ENCODE measurements at places on chromosomes 7 and 10.

DNA sequence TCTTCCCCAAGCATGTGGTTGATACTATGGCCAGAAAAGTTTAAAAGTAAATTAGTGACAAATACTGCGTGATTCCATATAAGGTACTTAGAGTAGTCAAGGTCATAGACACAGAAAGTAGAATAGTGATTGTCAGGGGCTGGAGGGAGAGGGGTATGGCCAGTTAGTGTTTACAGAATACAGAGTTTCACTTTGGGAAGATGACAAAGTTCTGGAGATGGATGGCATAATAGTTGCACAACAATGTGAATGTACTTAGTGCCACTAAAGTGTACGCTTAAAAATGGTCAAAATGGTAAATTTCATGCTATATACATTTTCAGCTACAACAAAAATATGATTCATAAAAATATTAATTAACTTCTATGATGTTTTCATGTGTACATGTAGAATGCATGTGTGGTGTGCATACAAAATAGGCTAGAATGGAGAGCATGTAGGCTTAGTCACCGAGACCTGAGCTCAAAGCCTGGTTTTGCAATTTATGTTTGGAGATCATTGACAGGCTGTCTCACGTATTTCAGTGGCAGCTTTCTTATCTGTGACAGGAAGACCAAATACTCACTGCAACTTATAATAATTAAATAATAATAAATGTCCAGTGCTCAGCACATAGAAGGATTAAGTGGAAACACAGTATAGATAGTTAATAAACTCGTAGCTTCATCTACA, 625.6 kb downstream of the SUGCT start:
- no peak for DNase-seq

- no peak for DNase-seq
Observed at GRCh38 chr7:126150278-126150958, 1102.3 kb downstream of the GRM8 start.

DNA sequence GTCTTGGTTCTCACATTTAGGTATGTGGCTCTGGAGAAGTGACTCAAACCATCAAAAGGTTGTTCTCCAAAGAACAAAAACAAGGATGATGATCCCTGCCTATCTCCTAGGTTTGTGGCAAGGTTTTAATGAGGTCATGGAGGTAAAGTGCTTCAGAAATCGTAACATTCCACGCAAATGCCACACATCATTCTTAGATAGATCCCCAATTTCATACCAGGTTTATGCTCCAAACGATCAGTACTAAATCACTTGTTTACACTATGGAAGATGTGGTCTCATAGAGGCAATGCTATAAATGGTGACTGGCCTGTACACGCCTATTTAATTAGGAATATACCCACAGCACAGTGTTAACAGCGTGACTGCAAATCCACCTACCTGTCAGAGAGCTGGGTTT, 66.6 kb downstream of the MINDY3 start:
- no peak for DNase-seq

DNA sequence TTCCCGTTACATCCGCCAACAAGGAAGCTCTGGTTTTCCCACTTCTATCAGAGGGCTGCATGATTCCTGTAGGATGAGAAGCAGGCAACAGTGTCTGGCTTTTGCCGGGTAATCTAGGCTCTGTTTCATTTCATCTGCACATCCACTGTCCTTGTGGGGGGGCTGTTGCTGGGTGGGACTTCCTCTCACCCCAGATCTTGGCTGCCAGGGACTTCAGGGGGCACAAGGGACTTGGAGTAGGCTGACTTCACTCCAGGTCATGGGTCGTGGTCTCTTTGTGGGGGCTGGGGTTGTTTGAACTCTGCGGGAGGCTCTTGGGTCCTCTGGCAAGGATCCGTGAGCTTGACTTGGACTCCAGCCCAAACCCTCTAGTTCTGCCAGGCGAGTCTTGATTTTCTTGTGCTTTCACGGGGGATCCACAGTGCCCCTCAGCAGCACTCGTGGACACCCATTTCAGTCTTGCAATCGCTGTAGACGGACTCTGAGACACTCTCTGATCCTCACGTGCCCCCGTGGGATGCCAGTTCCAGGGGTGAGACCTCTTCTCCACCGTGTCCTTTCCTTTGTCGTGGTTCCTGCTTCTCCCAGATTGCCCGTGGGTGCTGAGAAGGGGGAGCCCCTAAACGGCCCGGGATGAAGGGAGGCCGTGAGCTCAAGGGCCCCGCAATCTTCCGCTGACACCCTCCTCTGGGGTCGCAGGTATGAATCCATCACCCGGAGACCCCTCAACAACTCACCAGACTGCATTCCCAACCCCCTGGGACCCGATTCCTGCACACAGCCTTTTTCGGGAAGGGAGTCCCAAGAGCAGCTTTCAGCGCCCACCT, 21.4 kb upstream of the ZNF273 start:
- no peak for DNase-seq

- DNase-seq = no peak
Observed at GRCh38 chr10:1156616-1156886, 100.4 kb downstream of the WDR37 start.

GRCh38 chr7:139092090-139092796, 17.3 kb downstream of the ZC3HAV1 start:
- no peak for DNase-seq

DNA sequence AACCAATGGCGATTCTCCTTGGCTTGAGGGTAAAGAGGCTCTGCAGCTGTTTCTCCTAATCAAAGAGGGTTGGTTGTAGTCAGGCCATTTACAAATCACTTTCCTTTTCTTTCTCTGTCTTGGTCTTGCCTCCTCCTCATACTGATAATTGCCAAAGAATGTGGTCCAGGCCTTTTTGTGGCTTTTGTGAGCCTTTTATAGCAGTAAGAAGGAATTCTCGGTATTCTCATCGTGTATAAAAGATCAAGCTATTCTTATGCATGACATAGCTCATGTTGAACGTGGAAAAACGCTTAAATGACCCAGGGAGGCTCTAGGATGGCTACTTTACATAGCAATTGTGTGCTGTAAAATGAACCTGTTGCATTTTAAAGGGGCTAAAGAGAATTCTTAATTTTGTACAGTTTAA, 62.6 kb downstream of the RBM20 start:
- no peak for DNase-seq

- DNase-seq = no peak
Observed at GRCh38 chr10:29959586-29959985, 99.8 kb downstream of the JCAD start.

- DNase-seq = no peak
Observed at GRCh38 chr10:117134056-117134305, 4.1 kb downstream of the VAX1 start.

DNA sequence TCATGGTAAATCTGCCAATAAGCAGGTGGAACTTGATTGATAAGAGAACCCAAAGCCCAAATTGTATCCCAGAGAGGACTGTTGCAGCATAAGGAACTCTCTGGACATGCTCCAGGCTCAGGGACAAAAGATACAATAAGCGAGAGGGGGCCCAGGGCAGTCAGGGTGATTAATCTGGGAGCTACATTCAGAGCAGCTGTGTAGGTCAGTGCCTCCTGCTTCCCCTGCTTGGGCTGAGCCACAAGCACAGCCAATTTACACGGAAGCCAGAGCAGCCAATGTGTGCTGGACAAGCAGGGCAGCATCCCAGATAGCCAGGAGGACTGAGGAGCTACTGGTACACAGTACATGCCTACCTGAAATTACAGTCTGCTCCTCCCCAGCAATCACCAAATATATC, 24.2 kb downstream of the MYPN start:
- DNase-seq = no peak

DNA sequence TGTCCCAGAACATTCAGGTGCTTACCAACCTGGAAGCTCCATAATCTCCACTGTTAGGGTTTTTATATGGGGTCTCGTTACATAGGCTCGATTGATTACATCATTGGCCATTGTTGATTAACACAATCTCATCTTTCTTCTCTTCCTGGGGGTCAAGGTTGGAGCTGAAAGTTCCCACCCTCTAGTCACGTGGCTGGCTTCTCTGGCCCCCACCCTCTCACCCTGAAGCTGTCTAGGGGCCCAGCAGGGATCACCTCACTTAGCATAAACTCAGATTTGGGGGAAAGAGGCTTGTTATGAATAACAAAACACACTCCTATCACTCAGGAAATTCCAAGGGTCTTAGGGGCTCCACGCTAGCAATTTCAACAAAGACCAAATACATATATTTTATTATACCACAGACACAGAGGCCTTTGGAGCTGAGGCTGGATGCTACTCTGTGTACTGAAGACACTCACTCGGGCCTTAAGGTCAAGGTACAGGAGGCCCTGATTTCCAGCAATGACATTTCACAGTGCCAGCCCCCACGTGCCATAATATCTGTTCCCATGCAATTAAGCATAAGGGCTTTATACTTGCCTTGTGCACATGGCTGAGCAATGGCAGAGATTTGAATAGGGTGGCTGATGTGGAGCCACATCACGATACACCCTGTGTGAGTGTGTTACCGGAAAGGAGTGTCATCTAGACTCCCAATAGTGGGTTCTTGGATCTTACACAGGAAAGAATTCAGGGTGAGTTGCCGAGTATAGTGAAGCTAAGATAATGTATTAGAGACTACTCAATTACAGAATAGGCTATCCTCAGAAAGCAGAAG, 108.2 kb downstream of the COL26A1 start:
- DNase-seq = no peak

GRCh38 chr7:158500651-158501052, 87.0 kb downstream of the PTPRN2 start:
- no peak for DNase-seq

GRCh38 chr7:28123752-28124151, 56.8 kb downstream of the JAZF1 start:
- DNase-seq = no peak

GRCh38 chr10:22391600-22391999, 46.3 kb downstream of the SPAG6 start:
- DNase-seq = no peak

- DNase-seq = no peak
Observed at GRCh38 chr7:105261689-105262088, 127.0 kb downstream of the SRPK2 start.

- DNase-seq = peak; percentile 15
Observed at GRCh38 chr10:79149662-79150443, 81.1 kb downstream of the ZMIZ1 start.

GRCh38 chr7:50455658-50456057, 5.5 kb upstream of the FIGNL1 start:
- DNase-seq = no peak

- DNase-seq = no peak
Observed at GRCh38 chr7:87060288-87060537, 759 bp upstream of the ELAPOR2 start.

- DNase-seq = peak; percentile 88
Observed at GRCh38 chr10:78029269-78030226, at the start of gene POLR3A. TSS of gene POLR3A (minus strand) at chr10:78029515. CDS start at chr10:78029407, 108 bp downstream.
